ENCODE measurements at places on chromosomes 7 and 10.

DNA sequence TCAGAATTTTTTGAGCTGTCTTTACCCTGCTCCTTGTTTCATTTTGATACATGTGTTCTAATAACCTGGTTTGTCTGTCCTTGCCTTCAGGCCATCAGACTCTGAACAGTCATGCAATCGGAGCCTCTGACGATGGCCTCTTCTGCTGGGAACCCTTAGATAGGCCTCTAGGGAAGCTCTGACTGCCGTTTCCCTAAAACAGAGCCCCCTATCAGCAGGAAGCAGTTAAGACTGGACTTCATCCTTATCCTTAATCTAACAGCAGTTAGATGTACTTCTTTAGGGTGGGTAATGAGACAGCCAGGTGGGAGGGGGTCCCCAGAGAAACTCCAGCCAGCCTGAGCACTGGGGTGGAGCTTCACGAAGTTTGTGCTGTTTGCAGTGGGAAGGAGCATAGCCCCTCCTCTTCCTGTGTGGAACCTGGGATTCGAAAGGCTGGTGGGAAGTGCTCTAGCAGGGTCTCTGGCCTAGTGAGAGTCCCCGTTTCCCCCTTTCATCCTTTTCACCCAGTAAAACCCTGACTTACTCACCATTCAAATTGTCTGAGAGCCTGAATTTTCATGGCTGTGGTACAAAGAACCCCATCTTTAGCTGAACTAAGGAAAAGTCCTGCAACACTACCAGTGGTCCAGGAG is 28.4 kb upstream of the SORCS3 start:
- DNase-seq: no peak

DNA sequence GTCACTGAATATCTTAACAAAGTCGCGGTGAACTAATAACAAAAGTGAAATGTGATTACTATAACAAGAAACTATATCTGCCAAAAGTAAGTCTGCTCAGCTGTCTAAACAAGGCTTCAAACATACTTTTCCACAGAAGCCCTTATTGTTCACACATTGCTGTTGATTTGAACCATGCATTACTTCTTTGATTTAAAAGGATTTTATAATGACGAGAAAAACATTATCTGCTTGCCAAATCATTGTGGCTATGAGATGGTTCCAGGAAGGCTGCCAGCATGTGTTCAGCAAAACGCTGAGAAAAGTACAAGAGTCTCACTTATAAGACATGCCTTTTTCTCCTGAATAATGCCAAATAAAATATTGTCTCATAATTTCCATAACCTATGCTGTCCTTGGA is 24.4 kb downstream of the RNF133 start:
- DNase-seq: peak; percentile 92

- peak; percentile 39 for DNase-seq
These were observed 61.2 kb upstream of the LRRN3 start for GRCh38 chr7:111029574-111030251.

GRCh38 chr10:3393958-3394357 is 221.4 kb upstream of the PITRM1 start:
- no peak for DNase-seq

DNA sequence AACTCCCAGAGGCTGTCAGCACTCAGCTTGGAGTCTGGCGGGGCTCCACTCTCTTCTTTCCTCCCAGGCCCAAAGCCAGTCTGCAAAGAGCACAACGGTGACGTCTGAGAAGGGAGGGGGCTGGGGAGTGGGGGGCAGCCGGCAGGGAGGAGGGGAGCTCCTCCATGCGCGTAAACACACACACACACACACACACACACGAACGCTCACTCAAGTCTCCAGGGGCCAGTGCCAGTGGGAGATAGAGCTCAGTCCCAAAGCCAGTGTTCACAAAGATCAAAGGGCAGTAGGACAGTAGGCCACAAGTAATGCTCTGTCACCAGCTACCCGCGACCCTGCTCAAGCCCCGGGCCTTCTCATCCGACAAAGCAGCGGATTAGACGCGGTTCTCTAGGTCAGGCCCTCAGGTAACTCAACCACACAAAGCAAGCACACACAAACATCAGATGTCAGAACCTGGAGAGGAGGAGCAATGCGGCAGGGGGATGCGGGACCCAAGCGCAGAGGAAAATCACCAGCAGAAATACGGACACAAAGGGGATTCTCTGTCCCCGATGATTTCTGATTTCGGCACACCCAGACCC is 19.9 kb downstream of the TCAF1 start:
- DNase-seq: peak; percentile 92

GRCh38 chr10:82277591-82277990 is 402.6 kb downstream of the NRG3 start:
- DNase-seq: no peak

- DNase-seq: no peak
These were observed 60.6 kb upstream of the FRMD4A start for GRCh38 chr10:14391342-14391741.

DNA sequence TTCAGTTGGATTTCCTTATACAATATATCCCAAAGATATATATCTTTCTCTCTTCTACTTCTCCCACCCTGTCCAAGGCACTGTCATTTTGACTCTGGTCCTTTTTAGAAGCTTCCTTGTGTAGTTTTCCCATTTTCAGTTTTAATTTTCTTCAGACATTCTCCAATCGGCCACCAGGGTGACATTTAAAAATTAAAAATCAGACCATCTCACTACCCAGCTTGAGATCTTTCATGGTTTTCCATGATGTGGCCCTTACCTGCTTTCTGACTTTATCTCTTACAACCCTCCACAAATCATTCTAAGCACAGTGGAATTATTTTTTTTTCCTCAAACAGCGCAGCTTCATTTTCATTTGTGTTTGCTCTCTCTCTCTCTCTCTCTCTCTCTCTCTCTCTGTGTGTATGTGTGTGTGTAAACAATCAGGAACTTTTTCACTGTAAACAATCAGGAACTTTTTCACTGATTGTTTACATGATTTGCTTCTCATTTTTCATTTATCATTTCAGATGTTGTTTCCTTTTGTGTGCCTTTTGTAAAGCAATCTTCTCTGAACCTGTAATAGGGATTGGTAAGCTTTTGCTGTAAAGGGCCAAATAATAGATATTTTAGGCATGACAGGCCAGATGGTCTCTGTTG is 348.9 kb downstream of the ATRNL1 start:
- DNase-seq: no peak

GRCh38 chr7:139702811-139703486 is 74.8 kb downstream of the HIPK2 start:
- DNase-seq: peak; percentile 68

- peak; percentile 63 for DNase-seq
These were observed 108.9 kb upstream of the ASAH2 start for GRCh38 chr10:50360077-50360850.

All from lung (tissue), 17 donors.